Activated CD4-positive, alpha-beta T cell treated with anti-CD3 and anti-CD28 coated beads, Interleukin-2, amount 10 ng/mL, durations not matched to agents 7 days and 5 days (primary cell): ENCODE measurements at places on chromosomes 2 and 18. TPM values are rescaled to one million over a fixed set of nuclear protein-coding genes. Genes with fewer than 3 reads are reported as not detected.
A peak's percentile ranks its signal among the peaks of the same experiment; 100 is the strongest.

DNA sequence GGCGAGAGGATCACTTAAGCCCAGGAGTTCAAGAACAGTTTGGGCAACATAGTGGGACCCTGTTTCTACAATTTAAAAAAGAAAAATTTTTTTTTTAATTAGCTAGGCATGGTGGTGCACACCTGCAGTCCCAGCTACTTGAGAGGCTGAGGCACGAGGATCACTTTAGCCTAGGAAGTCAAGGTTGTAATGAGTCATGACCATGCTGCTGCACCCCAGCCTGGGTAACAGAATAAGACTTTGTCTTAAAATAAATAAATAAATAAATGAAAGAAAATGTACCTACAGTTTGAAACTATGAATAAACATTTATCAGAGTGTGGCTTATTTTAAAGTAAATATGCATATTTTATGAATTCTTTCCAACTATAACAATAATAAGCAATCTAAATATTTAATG lies 16.7 kb downstream of the PDE1A start:
- no peak for DNase-seq

DNA sequence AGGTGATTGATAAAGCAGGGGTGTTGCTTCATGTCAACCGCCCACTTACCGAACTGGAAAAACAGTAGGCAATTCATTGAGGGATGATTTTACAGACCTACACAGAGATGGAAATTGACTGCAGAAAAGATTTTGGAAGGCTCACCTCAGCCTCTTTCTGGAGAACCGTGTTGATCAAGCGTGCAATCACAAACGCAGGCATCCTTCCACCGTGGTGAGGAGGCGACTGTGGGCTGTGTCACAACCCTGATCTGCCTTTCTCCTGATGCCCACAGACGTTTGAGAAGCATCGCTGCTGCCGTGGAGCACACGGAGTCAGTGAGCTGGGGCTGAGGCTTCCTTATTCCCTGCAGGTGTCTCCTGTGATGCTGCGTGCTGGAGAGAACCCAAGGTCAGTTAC lies 132.0 kb downstream of the TMEM18 start:
- no peak for DNase-seq

GRCh38 chr18:10973567-10974203 lies 175.7 kb downstream of the PIEZO2 start:
- DNase-seq: no peak

DNA sequence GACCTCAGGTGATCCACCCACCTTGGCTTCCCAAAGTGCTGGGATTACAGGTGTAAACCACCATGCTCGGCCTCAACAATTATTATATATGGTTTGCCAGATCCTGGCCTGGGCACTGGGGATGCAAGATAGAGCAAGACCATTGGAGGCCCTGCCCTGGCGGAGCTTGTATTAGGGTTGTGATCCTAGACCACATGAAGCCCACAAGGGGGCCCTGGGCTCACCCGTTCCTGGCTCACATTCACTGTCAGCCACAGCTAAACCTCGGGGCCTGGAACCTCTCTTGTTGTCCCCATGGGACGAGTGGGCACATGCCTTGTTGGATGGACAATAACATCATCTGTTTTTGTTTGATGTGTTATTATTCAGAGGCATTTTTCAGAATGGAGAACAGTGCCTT lies 14.9 kb downstream of the HPCAL1 start:
- DNase-seq: no peak

DNA sequence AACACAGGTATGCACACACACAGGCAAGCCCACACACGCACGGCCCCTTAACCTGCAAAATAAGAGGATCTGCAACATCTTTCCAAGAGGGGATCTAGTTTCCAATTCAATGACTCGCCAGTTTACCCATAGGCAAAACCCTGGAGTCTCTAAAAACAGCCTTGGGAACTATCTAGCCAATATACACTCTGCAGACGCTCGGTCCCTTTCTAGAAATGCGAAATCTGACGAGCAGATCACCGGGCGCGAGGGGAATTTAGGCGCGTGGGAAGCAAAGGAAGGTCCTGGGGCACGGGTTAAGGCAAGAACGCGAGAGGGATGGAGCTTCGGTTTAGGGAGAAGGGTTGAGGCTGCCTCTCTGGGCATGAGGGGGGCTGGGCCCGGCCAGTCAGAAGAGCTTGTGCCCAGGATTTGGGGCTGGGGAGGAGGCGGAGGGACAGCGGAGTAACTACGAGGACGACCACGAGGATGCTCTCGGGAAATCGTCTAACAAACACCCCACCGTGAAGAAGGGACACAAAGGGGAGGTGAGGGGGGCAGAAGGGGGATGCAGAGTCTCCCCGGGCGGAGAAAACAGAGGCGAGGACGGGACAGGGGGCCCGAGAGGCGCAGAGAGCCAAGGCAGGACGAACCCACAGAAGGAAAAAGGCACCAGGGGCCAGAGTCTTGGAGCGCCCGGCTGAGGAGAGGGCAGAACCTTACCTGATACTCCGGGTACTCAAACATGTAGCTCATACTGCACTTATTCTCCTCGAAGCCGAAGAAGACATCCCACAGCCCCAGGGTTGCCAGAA lies 542 bp downstream of the PGAP1 start:
- peak; percentile 17 for DNase-seq

DNA sequence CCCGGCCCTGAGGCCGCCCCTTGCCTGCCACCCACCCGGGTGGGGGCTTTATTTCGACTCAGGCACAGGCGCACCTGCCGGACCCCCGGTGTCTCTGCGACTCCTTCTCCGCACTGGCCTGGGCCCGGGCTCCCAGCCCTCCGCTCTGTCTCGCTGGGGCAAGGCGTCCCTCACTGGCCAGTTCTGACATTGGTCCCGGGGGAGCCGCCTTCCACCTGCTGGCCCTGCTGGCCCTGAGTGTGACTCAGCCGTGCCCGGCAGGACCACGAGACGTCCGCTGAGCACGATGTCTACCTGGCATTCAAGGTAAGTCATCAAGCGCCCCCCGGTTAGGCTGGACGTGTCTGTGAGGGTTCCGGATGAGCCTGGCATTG lies 131.5 kb upstream of the CTDP1 start:
- no peak for DNase-seq

DNA sequence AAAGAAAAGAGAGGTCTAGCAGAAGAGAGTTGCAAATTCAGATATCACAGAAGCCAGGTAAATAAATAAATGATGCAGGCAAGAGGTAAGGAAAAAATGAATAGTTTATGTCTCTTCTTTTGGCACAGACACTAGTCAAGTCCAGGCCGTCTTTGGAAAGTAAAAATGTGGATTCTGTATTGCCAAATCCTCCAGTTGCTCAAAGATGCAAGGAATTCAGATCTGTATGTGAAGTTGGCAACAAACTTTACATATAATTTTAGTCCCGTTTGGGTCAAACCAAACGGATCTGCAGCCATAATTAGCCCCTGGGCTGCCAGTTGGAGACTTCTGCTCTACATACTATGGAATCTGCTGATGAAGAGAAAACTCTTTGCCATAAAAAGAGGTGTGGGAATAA lies 200.5 kb upstream of the RND3 start:
- no peak for DNase-seq

DNA sequence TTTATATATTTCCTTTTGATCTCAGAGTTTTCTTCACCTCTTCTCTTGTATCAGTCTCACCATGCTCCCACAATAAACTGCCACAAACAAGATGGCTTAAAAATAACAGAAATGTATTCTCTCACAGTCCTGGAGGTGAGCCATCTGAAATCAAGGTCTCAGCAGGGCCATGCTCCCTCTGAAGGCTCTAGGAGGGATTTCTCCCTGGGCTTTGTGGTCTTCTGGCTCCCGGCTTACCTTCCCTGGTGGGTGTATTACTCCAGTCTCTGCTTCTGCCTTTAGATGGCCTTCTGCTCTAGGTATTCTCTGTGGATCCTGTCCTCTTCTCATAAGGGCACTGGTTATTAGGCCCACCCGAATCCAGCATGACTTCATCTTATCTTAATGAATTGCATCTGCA lies 994.7 kb upstream of the POU3F3 start:
- no peak for DNase-seq

- DNase-seq: no peak
These were observed 1131.2 kb downstream of the TSN start for GRCh38 chr2:122886479-122887145.

GRCh38 chr2:71154798-71155197 lies 24.4 kb downstream of the MPHOSPH10 start:
- peak; percentile 24 for DNase-seq

- no peak for DNase-seq
These were observed 1.4 kb upstream of the LAPTM4A start for GRCh38 chr2:20052861-20053281.

DNA sequence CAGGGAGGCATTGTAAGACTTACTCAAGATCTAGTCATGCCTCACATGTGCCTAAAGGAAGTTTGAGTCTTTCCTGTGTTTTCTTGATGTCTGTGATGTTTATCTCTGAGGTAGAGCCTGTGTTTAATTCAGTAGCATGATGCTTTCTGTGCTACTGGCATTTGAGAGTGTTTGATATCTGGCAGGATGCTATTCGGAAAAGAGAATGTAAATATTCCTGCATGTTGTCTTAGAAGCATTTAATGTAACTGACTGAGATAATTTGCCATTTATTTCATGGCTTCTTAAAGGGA lies 58.8 kb downstream of the GREB1L start:
- DNase-seq: no peak

DNA sequence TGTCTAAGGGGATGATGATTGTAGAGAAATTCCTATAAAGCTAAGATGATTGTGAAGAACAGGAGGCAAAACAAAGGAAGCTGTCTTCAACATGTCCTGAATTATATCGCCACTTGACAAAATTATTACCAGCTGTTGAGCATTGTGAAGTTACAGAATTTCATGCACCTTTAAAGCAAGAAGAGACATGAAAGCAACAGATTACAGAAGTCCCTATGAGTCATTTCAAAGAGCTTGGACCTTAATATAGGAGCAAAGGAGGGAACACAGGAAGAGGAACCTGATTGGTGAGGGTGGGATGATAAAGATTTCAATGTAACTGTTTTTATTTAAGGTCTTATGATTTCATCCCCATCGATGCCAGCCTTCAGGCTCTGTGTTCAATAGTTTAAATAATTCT lies 526.9 kb upstream of the HNMT start:
- DNase-seq: no peak

DNA sequence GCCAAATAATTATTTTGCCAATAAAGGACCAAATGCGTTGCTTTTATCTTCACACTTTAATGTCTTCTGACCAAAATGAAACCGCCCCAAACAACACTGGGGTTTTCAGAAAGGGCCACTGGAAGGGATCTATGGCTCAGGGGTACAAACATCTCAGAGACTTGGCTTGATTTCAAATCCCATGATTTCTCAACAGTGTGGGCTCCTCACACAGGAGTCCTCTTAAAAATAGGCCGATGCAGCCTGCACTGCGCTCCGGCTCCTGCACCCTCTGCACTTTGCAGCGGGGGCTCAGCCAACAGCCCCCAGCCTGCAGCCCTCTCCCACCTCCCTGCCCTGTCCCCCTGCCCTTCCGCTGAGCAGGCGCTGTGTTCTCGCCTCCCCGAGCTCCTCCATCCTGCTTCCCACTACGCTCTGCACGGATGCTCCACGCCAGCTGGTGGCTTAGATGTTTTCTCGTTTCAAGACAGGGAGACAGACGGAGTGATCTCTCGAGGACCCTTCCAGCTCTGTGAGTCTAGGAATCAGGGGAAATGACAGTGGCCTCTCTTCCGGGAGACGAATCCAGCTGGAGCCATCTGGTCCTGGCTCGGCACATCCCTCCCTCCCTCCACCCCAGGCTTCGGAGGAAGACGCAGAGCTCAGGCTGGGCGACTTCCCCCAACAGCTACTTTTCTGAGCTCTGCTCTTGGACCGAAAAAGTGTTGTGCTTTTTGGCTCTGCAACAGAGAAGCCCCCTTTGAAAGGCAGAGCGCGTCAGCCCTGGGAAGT lies 71.4 kb downstream of the KCNF1 start:
- DNase-seq: no peak

DNA sequence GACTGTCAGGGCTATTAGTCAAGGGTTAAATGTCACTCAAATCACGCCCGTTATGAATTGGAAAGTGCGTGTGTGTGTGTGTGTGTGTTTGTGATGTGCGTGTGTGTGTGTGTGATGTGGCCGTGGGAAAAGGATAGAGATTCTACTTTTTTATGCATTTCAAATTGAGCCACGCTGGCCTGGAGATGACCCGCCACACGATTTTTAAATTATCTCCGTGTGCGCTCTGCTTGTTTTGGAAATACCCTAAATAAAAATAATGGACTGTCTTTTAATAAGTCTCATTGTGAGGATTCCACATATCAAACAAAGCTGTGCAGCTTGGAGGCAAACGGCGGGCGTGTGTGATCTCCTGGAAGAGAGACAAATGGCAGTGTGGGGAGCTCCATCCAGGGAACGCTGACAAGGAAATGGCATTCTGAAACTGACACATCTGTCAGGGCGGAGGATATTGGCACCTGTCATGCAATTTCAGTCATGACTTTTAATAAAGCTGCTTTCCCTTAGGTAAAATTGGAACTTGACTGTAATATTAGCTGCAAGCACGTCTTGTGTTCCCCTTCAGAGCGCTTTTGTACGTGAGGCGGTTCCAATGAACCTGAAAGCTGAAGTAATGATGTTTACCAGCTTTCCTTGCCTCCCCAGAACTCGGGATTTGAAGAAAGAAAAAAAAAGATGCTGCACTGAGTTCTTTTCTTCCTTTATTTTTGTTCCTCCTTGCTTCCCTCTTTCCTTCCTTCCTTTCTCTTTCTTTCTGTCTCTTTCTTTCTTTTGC lies 381.8 kb upstream of the SMIM21 start:
- no peak for DNase-seq

DNA sequence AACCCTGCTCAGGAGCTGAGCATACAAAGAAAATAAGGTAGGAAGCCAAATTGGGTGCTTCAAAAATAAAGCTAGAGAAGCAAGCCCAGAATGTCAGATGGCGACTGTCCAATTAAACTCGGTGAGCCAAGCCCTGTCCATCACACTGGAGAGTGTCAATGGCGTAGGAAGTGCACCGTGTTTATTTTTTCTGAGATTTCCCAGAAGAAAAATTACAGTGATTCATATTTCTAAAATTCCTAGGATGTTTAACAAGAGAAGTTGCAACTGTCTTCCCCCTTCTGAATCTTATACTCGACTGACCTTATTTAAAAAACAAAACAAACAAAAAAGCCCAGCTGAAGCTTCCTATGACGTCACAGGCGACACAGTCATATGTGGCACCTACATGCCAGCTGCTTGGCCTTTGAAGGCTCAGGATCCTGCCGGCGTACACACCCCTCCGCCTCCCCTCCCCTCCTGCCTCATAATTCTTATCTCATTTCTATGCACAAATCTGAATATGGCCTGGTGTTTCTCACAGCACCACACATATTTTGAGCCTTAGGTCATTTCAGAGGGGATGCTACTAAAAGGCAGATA lies 60.8 kb downstream of the MBP start:
- peak; percentile 70 for DNase-seq

- no peak for DNase-seq
These were observed 85.6 kb downstream of the INPP5D start for GRCh38 chr2:233145726-233146125.

Gene NBAS
- 36.5 TPM for total RNA-seq

Gene LYG2
- not detected for total RNA-seq

Gene KATNAL2
- 0.87 TPM for total RNA-seq

Gene WDR43
- total RNA-seq: 74.6 TPM

Gene TXNDC2
- not detected for total RNA-seq

Gene LYPD6B
- total RNA-seq: not detected

Gene ST8SIA5
- total RNA-seq: 0.15 TPM

Gene POLE4
- 35.5 TPM for total RNA-seq

Gene PTGR3
- 35.8 TPM for total RNA-seq

Gene SIX3
- not detected for total RNA-seq
